ENCODE measurements at places on chromosomes 7 and 10.
A peak's percentile ranks its signal among the peaks of the same experiment; 100 is the strongest.

GRCh38 chr10:70907637-70908405 is 19.5 kb upstream of the PCBD1 start:
- no peak for DNase-seq

DNA sequence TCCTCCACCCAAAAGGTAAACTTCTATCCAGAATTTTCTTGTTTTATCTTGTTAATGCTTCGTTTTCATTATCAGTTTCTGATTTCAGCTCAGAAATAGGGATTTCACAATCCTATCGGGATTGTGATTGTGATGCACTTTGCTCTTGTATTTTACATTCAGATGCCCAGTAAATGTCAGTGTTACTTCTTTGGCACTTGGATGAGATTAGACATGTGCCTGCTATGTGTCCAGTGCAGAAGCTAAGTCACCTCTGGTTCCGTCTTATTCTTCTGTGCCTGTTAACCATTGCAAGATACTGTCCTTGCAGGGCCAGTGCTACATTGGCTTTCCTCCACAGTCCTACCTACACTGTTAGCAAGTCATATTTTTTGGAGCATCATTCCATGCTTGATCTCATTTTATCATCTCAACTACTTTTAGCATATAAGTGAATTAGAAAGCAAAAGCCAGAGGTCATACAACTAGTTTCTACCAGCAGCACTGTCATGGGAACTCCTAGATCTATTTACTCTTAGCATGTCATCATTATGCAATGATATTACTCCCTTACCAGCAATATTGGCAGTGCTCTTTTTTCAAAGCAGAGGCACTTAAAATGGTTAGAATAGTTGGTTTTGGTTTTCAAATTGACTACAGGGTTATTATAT is 26.7 kb downstream of the ZNF277 start:
- DNase-seq: no peak

- DNase-seq: no peak
These were observed 516.7 kb downstream of the NEBL start for GRCh38 chr10:20380401-20380800.

DNA sequence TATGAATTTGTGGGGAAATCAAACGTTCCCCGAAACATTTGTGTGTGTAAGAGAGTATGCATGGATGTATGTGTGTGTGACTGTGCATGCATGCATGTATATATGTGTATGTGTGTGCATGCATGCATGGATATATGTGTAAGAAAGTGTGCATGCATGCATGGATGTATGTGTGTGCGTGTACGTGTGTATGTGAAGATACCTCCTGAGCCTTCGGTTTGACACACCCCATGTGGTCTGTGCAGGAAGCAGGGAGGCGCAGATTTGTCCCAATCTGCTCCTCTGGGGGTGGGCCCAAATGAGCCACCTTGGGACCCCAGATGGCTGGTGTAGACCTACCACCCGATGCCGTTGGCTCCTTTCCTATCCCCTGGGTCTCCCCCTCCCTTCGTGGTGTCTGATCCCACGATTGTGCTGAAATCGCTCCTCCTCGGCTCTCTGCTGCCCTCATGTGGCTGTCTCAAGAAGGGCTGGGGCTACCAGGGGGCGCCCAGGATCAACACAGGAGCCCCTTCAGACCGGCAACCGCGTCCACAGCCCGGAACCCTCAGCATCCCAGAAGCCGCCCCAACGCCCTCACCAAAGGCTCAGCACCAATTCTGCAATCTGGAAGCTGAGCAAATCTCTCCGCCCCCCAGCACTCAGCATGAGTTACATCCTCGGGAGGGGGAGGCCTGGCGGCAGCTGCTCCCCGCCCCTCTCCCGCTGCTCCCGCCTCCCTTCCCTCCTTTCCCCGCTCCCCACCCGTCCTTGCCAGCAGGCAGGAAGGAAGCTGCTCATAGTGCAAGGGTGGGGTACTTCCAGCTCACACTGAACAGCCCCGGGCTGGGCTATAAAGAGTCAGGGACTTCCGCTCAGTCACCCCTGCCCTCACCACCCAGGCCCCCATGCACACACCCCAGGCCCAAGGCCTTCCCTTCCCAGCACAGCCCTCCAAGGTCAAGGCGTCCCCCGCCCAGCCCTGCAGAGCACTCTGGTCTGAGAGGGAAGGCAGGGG is 2.3 kb upstream of the NOS3 start:
- DNase-seq: peak; percentile 80

DNA sequence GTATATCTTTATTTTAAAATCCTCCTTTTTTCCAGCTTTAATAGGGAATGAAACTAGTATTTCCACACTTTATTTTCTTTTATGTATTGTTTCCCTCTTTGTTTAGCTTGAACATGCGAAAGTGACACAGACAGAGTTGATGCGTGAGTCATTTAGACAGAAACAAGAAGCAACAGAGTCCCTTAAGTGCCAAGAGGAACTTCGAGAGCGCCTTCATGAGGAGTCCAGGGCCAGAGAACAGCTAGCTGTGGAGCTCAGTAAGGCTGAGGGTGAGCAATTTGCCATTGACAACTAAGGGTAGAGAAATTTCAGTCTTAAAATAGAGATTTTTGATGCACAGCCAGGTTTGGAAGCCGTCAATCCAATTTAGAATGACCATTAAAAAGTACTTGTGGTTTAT is 73.1 kb downstream of the CYP51A1 start:
- DNase-seq: no peak

GRCh38 chr10:98312822-98313221 is 44.8 kb upstream of the LOXL4 start:
- no peak for DNase-seq

GRCh38 chr10:15015451-15015850 is 28.3 kb upstream of the OLAH start:
- no peak for DNase-seq

GRCh38 chr7:3862774-3863173 is 561.7 kb downstream of the SDK1 start:
- DNase-seq: no peak

GRCh38 chr10:4136121-4136520 is 351.1 kb upstream of the KLF6 start:
- no peak for DNase-seq

- DNase-seq: no peak
These were observed 175.6 kb downstream of the TCF7L2 start for GRCh38 chr10:113125612-113126011.

DNA sequence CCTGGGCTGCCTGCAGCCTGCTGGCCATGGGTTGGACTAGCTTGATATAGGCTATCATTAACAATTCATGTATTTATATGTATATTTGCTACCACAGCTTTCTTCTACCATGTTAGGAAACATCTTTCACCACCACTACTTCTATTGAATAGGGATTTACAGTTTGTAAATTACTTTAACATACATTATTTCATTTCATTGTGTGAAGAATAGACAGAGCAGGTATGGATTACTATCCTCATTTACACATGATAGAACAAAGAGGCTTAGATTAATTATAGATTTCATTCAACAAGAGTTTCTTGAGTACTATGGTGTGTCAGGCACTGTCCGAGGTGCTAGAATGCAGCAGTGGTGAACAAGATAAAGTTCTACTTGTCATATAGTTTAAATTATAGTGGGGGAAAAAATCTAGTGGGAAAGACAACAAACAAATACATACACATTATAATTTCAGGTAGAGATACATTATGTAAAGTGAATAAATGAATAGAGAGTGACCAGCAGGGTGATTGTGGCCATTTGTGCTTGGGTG is 20.6 kb downstream of the VTI1A start:
- DNase-seq: no peak

DNA sequence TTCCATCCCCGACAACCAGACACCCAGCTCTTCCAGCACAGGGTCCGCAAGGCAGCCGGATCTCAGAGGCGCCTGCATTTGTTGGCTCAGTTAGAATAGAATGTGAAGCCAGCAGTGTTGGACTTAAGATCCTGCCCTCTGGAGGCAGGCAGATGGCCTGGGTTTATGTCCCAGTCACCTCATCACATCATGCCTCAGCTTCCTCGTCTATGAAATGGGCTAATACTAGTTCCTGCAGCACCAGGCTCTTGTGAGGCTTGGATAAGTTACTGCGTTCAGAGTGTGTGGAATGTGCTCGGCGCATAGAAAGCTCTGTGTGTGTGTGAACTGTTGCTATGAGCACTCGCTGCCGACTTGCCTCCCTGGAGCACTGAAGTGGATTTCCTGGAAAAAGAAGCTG is 202.5 kb upstream of the GPR26 start:
- no peak for DNase-seq

- DNase-seq: no peak
These were observed 226.7 kb downstream of the SNX13 start for GRCh38 chr7:17713584-17713983.

- DNase-seq: no peak
These were observed 28.4 kb downstream of the ITGB1 start for GRCh38 chr10:32929634-32930033.

- DNase-seq: no peak
These were observed 195.6 kb downstream of the CUX1 start for GRCh38 chr7:102012941-102013461.

DNA sequence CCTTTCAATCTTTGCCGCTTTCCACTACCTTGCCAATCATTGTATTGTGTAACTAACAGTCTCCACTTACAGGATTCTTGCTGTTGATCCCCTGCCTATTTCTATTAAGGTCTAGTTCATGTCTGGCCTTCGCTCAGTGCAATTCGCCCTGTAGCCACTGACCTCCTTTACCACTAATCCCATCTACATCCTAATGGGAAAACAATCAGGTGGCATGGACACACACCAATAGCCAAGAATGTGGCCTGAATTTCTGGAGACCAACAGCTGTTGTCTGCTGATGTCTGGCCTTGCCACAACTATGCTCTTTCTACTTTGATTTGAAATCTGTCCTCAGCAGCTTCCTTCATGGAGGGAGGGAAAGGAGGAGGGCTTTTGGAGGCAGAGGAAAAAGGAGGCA is 546.2 kb downstream of the SORCS3 start:
- DNase-seq: no peak

- no peak for DNase-seq
These were observed 14.2 kb downstream of the DNAJC9 start for GRCh38 chr10:73232887-73233286.

Measured in GM12892 (cell line).